ENCODE measurements at places on chromosomes 4 and X. TPM values are rescaled to one million over a fixed set of nuclear protein-coding genes. Genes with fewer than 3 reads are reported as not detected.

Gene NMU
- total RNA-seq = not detected

Gene SLC6A14
- total RNA-seq = not detected

Gene CLDN22
- not detected for total RNA-seq

Gene DAPP1
- not detected for total RNA-seq

Gene SPANXD
- total RNA-seq = not detected

Gene ELMOD2
- total RNA-seq = 26.1 TPM

Gene SPATA4
- total RNA-seq = not detected

Gene ZNF732
- total RNA-seq = 0.53 TPM

Gene UGT2B11
- total RNA-seq = not detected

Gene TECRL
- not detected for total RNA-seq

Gene KCNE5
- total RNA-seq = not detected

Gene PRR32
- not detected for total RNA-seq

Gene GDPD2
- total RNA-seq = not detected

Gene TRIM60
- total RNA-seq = not detected

Gene ACSL1
- 38.5 TPM for total RNA-seq

Gene PRAF2
- 34.6 TPM for total RNA-seq
